ENCODE measurements at places on chromosomes 12 and 14.
A peak's percentile ranks its signal among the peaks of the same experiment; 100 is the strongest.

DNA sequence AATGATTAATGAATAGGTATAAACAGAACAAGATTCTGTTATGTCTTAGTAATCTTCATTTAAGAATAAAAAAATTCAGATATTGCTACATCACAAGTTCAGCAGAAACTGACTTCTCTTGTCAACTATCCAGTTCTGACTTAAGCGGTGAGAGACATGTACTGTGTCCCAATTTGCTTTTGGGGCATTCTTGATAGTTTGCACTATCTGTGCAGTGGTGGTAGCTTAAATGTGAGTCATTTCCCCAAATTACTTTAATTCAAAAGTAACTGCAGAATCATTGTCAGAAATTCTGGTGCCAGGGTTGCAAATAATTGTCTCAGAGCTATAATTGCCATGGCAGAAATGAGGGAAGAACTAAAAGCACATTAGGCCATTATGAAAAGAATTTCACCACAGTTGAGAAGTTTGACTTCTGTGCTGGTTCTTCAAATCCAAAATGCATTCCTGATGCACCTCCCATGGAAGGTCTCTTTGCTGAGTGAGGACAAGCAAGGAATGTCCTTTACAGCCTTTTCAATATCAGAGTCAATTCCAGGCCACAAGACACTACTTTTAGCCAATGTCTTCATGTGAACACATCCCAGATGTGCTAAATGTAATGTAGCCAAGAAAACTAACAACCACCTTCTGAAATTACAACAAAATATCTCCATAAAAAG lies 304.7 kb downstream of the SSPN start:
- no peak for DNase-seq

- no peak for DNase-seq
Measured at GRCh38 chr12:129523621-129524020, 380.2 kb downstream of the TMEM132D start.

GRCh38 chr12:43763769-43764168 lies 5.0 kb downstream of the IRAK4 start:
- DNase-seq = no peak

- DNase-seq = no peak
Measured at GRCh38 chr14:80212023-80212397, 706 bp upstream of the DIO2 start.

- DNase-seq = no peak
Measured at GRCh38 chr14:33569821-33570687, 380.8 kb downstream of the EGLN3 start.

DNA sequence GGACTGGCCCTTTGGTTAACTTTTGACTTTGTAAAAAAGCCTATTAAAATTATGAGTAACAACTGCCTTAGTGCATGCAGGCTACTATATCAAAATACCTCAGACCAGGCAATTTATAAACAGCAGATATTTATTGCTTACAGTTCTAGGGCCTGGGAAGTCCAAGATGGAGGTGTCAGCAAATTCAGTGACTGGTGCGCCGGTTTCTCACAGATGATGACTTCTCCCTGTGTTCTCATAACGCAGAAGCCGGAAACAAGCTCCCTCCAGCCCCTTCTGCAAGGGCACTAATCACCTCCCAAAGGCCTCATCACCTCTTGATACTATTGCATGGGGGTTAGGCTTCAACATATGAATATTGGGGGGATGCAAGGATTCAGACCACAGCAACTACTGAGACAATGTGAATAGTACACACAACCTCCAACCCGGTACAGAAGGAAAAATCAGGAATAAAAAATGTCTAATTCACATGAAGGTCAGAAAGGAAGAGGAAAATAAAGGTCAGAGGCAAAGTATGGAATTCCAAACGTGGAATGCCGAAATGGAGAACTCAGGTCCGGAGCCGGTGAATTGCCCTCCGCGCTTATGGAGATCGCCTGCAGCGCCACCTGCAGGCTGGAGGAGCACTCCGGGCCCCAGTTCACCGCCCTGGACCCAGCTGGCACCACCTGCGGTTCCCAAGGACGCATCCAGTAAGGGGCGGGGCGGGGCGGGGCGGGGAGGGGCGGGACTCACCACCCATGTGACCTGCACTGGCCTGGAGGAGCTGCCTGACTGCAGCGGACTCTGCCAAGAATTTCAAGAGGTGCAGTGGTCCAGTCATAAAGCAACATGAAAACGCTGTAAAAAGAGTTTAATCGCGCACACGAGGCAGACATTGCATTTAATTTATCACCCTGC lies 203.4 kb downstream of the KIF26A start:
- peak; percentile 51 for DNase-seq

GRCh38 chr14:74417611-74418010 lies 8.4 kb downstream of the SYNDIG1L start:
- DNase-seq = no peak

DNA sequence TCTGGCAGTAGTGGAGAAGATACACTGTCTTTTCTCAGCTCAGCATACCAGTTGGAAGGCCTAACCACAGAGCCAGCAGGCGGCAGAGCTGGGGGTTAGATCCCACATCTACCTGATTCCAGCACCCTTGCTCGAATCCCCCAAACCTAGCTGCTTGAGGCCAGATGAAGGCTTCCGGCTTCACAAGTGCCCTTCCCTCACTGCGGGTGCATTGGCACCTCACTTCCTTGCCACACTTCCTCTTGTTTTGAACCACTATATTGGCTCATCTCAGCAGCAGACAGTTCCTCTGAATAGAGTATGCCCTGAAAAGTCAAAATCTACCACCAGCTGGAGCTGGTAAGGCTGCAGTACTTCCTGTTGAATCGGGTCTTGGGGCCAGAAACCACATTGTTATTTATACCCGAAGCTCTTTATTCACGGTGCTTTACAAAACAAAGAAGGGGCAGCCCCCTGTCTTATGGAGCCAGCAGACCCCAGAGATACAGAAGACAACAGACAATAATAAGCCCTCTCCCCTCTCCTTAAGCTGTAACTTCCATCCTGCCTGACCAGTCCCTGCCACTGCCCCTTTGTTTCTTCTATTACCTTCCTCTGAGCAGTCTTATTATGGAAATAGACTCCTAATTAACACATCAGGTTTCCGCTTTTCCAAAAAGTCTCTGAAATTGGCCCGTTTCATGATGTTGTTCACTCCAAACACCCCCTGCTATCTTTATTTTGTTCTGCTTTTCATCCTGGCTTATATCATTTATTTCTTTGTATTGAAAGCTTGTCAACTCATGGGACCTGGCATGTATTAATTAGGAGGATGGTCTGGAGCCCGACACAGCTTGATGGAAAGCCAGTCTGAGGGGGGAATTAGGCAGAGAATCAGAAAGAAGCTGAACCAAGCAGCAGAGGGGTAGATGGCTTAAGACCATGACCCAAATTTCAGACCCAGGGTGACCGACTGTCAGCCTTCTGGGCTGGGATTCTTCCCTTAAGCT lies 233.5 kb downstream of the EFCAB11 start:
- DNase-seq = peak; percentile 74

DNA sequence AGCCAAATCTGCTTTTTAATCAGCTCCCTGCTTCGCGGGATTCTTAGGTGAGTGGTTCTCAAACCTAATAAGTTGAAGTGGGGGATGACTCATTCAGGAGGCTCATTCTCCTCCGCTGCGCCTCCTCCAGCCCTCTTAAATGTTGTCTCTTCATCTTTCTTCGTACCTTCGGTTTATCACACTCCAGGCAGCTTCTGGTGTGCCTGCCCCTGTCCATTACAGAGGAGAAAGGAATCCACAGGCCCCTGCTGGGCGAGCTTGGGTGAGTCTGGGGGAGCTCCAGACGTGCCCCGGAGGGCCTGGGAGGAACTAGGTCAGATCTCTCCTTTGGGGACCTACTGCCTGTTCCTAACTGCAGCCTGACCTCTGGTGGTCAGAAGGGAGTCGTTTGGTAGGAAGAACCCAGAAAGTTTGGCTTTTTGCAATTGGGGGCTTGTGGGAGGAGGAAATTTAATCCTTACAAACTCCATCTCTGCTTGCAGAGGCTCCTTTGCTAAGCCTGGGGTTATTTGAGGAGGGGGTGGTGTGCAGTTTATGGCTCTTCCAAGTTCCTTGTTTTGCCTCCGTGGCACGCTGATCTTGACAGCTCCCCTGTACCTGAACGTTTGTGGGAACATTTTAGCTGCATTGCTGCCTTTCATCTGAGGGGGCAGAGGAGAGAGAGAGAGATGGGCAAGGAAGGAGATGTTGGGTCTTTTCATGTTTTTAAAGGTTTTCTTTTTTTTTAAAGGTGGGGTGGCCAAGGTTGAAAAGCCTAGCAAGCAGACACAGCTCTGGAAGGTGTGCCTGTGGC lies 84.1 kb upstream of the GNG2 start:
- no peak for DNase-seq

Measured in ascending aorta (tissue), 2 donors.